Smooth muscle cell of the brain vasculature (primary cell): ENCODE measurements at places on chromosomes 5 and 9.

- no peak for DNase-seq
Observed at GRCh38 chr9:20551236-20551635, 71.1 kb downstream of the MLLT3 start.

DNA sequence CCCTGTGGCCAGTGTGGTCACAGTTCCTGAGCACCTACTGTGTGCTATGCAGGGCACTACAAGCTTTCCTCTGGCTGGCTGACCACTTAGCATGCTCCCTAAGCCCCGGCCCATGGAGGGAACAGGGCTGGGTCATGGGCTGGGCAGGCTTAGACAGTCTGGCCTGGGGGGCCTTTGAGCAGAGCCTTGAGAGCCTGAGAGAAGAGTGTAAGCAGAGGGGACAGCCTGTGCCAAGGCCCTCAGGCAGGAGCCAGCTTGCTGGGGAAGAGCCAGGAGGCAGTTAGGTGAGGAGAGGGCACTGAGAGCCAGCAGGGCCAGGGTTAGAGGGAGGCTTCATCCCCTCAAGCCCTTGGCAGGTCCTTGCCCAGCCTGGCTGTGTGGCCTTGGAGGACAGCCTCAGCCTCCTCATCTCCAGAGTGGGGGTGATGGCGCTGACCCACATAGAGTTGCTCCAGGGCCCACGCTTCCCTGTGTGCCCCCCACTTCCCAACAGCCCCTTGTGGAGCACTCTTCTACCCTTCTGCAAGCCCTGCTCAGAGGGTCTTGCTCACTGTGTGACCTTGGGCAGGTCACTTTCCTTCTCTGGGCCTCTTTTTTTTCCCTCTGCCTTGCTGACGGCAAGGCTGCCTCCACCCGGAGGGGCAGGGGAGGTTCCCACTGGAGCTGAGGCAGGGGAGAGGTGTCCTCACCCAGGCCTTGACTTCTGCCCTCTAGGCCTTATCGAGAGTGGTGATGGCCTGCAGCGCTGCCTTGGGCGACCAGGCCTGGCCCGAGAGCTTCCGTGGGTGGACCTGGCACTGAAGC lies 107.1 kb downstream of the PHF2 start:
- no peak for DNase-seq

DNA sequence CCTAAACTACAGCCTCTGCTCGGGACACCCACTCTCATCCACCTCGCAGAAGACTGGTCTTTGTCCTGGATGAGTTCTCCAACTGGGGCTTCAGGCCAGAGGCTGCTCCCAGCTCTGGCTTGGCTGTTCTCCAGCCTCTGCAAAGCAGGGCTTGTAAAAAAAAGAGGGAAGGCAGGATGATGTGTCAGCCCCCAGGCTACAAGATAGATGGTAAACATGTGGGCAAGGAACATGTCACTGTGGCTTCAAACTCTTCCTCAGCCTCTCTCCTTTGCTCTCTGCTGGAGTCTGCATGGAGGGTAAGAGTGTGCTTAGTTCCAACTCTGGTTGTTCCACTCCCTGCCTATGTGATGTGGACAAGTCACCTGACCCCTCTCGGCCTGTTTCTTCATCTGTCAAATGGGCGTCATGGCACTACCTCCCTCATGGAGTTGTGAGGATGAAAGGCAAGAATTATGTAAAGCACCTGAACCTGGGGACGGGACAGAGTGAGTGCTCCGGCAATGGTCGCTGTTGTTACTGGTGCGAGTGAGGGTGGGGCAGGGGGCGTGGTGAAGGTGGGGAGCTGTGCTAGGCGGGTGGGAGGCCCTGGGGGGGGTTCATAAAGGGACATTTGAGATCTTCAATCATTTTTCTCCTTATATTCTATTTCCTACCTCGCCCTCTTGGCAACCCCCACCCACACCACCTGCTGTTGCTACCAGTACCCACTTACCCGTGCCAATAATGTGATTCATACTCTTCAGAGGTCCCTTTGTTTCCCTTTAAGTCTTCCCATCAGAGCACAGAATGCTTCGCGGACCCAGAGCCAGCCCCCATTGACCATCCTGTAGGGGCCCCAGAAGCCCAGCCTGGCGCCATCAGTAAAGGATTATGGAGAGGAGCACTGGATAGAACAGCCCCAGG lies 6.8 kb upstream of the ZNF79 start:
- no peak for DNase-seq

DNA sequence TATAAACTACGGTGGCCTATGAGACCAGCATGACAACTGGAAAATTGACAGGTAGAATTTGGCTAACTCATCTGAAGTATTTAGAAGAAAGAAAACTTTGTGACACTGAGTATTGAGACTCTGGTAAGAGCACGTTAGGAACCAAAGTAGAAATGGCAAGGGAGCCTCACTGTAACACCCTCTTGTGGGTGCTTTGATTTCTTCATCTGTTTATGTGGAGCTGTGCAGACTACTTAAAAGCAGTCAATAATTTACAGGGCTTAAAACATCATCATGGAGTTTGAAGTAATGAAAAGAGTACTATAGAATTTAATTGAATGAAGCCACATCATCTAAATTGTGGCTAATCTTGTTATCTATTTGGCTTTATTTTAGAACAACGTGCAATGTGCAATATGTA lies 414.2 kb downstream of the CCDC171 start:
- no peak for DNase-seq

- DNase-seq: no peak
Observed at GRCh38 chr9:116287721-116288120, 134.1 kb downstream of the PAPPA start.

- DNase-seq: no peak
Observed at GRCh38 chr5:172180936-172181335, 7.1 kb downstream of the STK10 start.

GRCh38 chr9:14926941-14927624 lies 16.9 kb upstream of the FREM1 start:
- no peak for DNase-seq

GRCh38 chr5:137575847-137576246 lies 76.7 kb upstream of the SPOCK1 start:
- DNase-seq: no peak
